Right ventricle myocardium superior (tissue), 1 donor: ENCODE measurements at places on chromosomes 3 and 15.

DNA sequence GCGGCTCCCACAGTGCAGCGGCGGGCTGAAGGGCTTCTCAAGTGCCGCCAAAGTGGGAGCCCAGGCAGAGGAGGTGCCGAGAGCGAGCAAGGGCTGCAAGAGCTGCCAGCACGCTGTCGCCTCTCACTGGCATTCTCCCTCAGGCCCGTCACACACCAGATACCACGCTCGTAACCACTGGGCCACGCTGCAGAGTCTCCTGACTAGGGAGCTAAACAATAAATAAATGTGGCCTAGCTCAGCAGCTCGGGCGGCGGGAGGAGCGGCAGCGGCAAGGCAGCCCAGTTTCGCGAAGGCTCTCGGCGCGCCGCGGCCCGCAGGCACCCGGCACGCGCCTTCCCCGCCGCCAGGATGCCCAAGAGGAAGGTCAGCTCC lies 55.9 kb upstream of the FAM174B start:
- no peak for DNase-seq

GRCh38 chr3:134132961-134133360 lies 103.2 kb upstream of the SLCO2A1 start:
- no peak for DNase-seq

DNA sequence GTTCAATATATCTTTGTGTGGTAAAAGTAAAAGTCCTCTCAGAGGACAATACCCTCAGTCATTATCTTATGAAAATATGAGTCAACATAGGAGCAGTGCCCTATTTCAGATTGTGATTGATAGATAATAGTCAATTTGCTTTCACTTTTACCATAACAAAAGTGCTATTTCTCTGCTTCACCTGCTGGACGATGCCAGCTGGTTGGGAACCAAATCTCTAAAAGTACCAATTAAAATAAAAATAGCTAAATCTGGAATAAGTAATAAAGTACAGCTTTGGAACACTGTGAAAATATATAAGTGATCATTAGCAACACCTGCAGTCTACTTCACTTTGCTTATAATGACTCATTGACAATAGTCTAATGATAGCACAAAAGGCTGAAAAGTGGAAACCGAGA lies 390.3 kb upstream of the AGTR1 start:
- no peak for DNase-seq

DNA sequence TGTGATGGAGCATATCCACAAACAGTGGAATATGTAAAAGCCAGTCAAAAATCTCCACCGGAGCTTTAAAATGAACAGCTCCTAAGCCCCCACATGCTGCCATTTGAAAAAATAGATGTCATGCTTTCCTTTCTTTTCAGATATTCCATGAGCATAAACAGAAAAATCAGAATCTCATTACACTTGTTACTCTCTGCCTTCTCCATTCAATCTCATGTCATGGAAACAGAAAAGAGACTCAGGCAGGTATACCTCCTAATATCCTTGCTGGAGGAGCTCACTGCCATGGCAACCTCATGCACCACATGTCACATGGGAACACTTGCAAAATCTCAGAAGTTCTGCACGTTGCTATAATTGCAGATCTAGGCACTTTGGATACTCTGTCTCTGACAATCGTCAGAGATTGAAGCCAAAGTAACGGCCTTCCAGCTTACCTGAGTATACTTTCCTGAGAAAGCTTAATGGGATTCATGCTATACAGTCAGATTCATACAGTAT lies 317.0 kb upstream of the ADAMTS9 start:
- no peak for DNase-seq

DNA sequence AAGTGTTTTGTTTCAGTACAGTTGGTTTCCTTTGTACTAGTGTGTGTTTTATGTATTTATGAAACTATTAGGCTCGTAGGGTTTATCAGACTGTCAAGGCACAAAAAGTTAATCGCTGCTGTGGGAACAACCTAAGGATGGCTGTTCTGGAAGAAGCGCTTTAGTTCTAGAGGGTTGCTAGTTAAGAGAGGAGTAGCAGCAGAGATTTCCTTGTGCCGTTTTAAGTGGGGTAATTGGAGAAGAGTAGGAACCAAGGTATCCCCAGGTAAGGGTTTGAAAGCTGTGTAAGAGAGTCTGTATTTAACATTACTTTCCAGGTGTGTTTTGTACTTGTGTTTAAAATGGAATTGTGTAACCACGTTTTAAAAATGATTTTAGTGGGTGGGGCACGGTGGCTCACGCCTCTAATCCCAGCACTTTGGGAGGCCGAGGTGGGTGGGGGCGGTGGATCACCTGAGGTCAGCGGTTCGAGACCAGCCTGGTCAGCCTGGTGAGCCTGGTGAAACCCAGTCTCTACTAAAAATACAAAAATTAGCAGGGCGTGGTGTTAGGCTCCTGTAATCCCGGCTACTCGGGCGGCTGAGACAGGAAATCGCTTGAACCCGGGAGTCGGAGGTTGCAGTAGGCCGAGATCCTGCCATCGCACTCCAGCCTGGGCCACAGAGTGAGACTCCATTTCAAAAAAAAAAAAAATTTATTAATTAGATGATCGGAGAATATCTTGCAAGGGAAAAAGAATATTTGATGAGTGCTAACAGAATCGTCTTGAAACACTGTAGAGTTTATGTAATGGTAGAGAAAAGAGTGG lies 2.6 kb downstream of the MORF4L1 start:
- no peak for DNase-seq

GRCh38 chr3:194064380-194065332 lies 71.3 kb upstream of the HES1 start:
- DNase-seq, result no peak
